Renal cortex interstitium (tissue), 15 donors: ENCODE measurements at places on chromosomes 3 and 15.
A peak's percentile ranks its signal among the peaks of the same experiment; 100 is the strongest.

GRCh38 chr15:101115786-101116680 is 135.8 kb downstream of the CHSY1 start:
- peak; percentile 74 for DNase-seq

DNA sequence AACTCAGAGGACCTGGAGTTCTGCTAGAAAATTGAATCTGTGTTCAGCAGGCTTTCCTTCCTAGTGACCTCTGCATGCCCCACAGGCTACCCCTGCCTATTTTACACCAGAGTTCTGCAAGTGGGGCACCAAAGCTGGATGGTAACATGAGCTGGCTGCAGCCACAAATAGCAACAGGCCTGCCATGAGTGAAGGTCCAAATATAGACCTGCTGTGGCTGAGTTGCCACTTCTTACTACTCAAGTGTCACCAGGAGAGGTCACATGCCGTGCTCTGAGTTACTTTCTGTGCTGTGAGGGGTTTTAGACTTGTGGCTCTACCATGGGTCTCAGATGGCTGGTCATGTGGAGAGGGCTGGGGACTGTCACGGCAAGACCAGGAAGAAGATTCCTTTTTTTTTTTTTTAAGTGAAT is at the start of gene FSD2:
FSD2 (minus strand) TSS at position 76 of the 413 bp plus-strand sequence. CDS start 18,679 bp downstream, outside the sequence.
- DNase-seq = no peak

- DNase-seq = peak; percentile 45
Observed at GRCh38 chr3:70726961-70727360, 414.5 kb upstream of the MDFIC2 start.

DNA sequence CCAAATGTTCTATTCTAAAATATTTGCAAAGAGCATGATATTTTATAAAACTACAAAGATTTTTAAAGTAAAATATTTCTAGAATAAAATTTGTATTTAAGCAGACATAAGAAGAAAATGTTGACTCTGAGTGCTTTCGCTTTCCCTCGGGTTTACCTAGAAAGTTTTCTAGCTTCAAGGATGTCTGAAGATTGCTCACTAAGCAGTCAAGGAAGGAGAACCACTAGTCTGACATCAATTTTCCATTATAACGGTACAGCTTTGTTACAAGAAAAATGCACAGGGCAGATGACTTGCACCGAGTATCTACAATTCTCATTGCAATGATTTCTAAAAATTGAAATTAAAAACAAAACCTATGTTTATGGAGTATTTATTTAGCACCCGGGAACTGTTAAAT is 14.2 kb downstream of the GPR15 start:
- no peak for DNase-seq

DNA sequence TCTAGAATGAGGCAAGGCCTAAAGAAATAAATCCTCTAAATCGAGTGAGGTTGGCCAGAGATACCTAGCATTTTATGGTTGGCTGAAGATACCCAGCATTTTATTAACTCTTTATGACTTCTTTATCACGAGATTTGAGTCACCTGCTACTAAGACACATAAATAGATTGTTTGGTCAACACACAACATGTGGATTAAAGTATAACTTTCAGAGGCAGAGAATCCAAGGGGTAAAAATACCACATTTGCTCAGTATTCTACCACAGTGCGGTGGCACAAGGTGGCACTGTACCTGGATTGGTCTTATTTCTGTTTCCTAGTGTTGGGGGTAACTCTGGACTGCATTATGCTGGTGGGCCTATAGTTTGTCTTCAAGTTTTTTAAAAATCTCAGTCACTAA is 27.0 kb upstream of the VILL start:
- no peak for DNase-seq

DNA sequence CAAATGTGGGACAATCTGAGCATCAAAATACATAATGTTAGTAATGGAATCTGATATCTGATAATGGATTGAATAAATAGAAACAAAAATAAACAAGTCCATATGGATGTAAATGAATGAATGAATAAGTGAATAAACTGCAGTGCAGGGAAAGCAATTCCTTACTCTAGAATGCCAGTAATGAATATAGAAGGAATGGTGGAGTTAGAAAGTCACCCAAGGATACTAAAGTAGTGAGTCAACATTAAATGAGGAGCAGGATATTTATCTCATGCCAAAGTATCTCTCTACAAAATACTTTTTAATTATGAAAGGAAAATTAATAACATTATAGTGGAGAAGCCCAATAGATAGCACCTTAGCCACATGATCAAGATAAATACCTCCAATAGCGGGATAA is 300.3 kb downstream of the FEZF2 start:
- DNase-seq = no peak

DNA sequence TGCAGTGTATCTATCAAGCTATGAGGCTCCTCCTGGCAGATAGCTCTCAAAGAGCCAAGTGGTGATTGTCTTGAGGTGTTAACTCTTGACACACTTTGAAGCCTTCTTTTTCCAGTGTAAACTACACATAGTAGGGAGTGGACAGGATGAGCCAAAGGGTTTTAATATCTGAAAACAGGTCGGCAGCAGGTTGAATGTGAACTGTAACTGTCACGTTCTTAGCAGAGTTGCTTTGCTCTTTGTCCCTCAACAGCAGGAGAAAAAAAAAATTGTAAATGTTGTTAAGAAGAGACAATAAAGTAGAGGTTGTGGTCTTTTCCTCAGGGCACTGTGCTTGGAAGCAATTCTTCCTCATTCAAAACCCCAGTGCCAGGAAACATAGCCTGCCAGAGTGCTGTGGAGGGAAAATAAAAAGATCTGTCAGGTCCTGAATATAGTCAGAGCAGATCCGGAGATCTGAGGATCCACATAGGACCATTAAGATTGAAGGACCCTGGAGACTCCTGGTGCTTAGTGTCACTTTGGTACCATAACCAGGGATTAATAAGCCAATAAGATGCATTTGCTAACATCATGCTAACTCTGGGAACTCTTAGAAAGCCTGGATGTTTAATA is 229.7 kb downstream of the NAALADL2 start:
- DNase-seq = no peak

- DNase-seq = no peak
Observed at GRCh38 chr3:179272385-179272784, 21.5 kb upstream of the KCNMB3 start.

DNA sequence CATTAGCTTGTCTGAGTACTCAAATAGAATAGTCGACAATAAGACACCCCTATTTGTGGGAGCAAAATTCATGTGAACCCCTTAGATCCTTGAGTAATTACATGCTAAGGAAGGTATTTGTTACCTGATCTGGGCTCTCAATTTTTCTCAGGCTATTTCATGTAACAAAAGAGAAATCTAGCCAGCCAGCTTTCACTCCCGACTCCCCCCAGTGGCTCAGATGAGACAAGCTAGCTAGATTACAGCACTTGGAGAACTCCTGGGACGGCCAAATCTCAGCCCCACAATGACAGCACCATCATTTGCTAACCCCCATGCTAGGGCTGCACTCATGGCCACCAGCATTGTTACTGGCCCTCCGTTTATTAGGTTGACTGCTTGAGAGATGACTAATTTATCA is 41.3 kb downstream of the GLDN start:
- DNase-seq = no peak

DNA sequence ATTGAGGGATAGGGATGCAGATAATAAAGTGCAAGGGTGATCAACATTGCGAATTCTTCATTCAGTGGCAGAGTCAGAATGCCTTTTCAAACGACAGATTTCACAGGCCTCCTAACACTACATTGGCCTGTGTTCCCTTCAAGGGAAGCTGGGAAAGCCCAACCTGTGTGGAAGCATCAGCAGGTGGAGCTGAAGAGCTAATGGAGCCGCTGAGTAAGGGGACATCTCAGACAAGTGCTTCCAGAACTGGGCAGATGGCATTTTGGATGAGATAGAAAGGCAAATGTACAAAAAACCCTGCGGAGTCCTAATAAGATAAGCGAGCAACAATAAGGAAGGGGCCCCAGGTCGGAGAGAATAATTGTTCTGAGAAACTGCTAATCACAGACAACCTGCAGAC is 8.5 kb upstream of the SLC24A5 start:
- no peak for DNase-seq

GRCh38 chr3:194365978-194366490 is 3.5 kb downstream of the LRRC15 start:
- no peak for DNase-seq

GRCh38 chr3:4596612-4597011 is 103.5 kb downstream of the ITPR1 start:
- peak; percentile 62 for DNase-seq

- DNase-seq = no peak
Observed at GRCh38 chr3:133987136-133987535, 42.6 kb downstream of the SLCO2A1 start.

DNA sequence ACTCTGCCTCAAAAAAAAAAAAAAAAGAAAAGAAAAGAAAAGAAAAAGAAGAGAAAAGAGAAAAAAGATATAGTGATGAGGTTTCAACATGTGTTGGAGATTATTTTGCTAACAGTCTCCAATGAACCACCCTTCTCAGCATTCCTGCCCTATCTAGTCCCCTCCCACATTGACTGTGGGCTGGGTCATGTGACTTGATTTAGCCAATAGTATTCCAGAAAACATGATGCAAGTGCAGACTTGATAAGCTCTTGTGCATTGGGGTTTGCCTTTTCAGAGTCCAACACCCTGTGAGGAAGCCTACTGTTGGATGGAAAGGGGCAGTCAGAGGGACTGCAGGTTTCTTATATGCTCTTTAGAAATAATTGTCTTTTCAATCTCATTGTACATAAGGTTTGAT is 37.8 kb upstream of the MED12L start:
- DNase-seq = no peak

- no peak for DNase-seq
Observed at GRCh38 chr15:72859757-72860145, 76.2 kb upstream of the ADPGK start.

DNA sequence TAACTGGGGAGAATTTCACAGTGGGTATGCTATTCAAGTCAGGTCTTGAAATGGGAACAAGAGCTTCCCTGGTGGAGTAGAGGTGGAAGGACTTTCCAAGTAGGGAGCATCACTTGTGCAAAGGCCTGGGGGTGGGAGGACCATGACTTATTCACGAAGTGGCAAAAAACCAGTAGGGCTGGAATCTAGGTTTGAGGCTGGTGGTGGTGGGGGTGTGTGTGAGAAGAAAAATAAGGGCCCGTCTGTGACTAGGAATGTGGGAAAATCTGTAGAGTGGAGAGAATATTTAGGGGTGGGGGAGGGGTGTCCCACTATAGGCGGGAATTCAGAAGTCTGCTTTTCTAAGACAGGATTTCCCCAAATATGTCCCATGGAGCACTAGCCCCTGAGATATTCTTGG is 271.9 kb upstream of the TBL1XR1 start:
- DNase-seq = no peak

DNA sequence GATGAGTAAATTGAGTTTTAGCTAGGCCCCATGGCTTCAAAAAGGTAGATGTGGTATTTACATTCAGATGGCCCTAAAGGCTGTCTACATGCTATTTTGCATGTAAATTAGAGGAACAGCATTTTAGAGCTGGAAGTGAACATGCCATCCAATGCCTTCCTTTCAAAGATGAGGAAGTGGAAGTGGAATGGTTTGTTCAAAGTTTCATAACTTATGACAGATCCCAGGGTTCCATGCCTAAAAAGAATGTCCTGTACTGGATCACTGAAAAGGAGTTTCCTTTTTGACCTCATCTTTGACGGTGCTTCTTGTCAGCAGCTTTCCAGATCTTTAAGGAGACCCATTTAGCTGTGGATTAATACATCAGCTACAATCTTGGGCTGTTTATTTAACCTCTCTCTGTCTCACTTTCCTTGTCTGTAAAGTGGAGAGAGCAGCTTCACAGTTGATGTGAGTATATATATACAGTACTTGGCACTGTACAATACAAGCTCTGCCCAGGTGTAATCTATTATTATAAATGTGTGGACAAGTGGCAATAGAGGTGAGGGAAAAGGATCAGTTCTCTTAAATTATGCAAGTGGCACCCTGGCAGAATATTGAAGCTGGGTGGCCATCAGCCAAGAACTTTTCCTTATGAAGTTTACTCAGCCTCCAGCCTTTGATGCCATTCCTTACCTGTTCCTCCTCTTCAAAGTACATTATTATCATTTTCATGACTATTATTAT is 68.7 kb upstream of the GOLGA8B start:
- no peak for DNase-seq

- DNase-seq = no peak
Observed at GRCh38 chr15:48631176-48631770, 14.2 kb downstream of the FBN1 start.

GRCh38 chr3:197406266-197406665 is 107.9 kb upstream of the DLG1 start:
- no peak for DNase-seq

GRCh38 chr3:94978084-94978483 is 915.2 kb downstream of the NSUN3 start:
- no peak for DNase-seq

GRCh38 chr15:57823325-57823882 is 116.9 kb downstream of the POLR2M start:
- DNase-seq = no peak

DNA sequence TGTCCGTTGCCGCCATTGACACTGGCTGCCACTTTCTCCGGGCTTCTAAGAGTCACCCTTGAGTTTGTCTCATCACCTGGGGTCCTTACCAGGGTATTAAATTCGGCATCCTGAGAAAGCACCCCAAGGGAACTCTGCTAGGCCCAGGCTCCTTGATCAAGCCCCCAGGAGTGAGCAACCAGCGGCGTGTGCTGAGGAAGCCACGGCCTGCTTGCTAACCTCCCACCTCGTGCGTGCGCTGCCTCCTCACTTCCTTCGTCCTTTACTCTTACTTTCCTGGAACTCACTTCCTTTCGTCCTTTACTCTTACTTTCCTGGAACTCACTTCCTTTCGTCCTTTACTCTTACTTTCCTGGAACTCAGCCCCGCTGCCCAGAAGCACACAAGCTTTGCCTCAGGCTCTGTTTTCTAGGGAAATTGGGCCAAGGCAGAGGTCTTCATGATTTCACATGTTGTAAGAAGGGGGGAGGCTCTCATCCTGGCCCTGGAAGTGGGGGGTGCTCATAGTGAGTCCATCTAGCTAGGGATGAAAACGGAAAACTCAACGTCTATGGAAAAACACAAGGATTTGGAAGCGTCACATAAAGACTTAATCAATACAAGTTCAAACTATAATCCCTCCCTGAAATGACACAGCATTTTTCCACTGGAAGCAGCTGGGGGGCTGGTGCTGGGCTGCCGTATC is 36.7 kb upstream of the BDH1 start:
- no peak for DNase-seq
